Astrocyte of the spinal cord (primary cell): ENCODE measurements at places on chromosomes 7 and 10.
A peak's percentile ranks its signal among the peaks of the same experiment; 100 is the strongest.

DNA sequence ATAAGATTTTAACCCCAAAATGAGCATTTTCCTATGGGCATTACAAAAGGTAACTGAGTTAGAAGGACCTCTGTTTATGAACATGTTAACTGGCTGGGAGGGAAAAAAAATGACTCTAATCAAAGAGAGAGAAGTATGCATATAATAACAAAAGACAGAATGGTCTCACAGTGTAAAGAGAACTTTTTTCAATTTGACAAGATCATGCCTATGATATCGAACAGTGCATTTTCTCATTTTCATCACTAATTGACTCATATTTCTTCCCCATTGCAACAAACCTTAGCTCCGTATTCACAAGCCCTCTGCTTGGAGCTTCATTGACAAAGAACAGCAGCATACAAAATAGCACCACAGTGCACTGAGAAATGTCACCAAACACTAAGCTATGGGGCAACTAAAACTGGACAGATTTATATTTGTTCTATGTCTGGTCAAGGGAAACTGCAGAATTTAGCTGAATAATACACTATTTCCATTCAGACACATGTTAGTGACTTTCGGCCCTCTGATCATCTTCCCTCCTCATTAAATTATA is 45.6 kb downstream of the SMURF1 start:
- no peak for DNase-seq

GRCh38 chr10:46264737-46265368 is 21.9 kb upstream of the ANTXRL start:
- no peak for DNase-seq

DNA sequence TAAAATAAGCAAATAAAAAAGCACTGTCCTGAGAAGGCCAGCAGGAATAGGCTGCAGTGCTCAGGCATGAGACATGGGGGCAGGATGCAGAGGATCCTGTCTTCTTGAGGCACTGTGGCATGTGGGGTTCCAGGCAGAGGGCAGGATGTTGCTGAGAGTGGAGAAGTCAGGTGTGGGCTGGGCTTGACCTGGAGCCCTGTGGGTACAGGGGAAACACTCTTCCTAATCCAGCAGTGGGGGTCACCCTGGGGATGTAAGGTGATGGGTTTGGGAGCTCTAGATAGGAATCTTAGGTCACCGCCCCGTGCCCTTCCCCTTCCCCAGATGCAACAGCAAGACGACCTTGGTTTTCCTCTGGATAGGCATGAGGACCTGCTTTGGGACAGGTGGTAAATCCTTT is 13.6 kb downstream of the SUMF2 start:
- no peak for DNase-seq

DNA sequence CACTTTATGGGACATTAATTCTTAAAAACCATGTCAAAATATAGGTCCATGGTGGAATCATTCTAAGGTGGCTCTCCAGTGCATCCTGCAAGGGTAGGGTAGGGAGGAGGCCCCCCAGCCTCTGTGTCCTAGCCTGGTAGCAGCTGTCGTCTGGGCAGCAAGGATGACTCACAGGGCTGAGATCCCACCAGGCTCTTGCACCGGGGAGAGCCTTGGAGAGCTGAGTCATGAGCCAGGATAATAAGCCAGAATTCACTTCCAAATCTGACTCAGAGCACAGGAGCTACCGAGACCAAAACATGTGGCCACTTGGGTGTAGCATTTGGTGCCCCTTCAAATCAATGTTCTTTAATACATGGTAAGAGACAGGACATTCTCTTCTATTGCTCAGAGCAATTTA is 298.5 kb downstream of the NEBL start:
- DNase-seq: peak; percentile 96
